ENCODE measurements at places on chromosomes 11 and 22.
A peak's percentile ranks its signal among the peaks of the same experiment; 100 is the strongest.

GRCh38 chr11:119625206-119625978 lies 103.6 kb downstream of the NECTIN1 start:
- DNase-seq, result no peak

DNA sequence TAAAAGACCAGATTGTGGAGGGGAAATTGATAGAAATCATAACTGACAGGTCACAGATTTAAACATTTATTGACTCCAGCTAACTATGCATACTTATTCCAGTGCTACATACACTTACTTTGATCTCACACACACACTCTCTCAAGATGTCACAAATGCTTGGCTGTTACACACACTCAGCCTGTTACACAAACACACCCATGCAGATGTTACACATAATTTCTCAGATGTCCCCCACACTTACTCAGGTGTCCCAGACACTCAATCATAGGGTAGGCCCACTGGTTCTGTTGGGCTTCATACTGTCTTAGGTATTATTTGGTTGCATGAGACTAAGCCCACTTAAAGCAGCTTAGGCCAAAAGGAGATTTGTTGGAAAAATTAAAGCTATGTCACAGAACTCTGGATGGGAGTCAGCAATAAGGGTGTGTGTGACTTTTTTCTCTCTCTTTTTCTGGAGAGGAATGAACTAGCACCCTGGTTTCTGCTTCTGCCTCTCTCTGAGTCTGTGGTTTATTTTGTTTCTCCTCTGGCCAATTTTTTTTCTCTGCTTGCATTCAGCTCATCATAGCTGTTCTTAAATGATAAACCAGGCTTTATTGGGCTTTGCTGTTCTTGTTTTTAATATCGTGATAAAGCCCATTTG lies 179.4 kb downstream of the INSC start:
- no peak for DNase-seq

GRCh38 chr22:21980547-21980946 lies 2.0 kb downstream of the TOP3B start:
- no peak for DNase-seq

DNA sequence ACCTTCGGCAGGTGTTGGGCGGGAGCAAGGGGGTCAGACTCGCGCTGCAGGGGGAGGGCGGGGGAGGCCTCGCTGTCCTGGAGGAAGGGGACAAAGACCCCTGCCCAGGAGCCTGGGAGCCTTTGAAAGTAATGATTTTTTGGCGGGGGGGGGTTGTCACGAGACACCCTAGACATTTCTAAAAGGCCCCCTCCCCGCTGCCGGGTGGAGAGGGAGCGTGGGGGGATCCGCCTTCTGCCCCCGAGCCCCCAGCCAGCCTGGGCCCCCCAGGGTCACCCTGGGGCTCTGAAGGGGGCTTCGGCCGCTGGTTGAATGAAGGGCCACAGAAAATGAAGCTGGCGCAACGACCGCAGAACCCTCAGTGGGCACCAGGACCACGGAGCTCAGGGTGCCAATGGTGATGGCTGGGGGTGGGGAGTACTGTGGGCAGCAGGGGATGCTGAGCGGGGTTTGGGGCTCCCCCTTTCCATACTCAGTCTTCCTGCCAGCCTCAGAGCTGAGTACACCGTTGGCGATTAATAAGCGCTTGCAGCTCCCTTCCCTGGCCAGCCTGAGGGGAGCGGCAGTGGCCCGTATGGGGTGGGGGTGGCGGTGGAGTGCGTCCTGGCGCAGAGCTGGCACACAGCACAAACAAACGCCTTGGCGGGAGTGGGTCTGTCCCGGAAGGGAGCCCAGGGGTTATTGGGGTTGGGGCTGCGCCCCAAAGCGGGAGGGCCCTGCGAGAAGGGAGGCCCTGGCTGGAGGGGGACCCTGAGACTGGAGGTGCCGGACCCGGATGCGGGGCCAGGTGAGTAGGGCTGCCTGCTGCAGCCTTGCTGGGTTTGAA lies 1.2 kb upstream of the DUSP8 start:
- DNase-seq, result peak; percentile 64

GRCh38 chr11:79344753-79345294 lies 96.0 kb downstream of the TENM4 start:
- no peak for DNase-seq

- DNase-seq, result no peak
Measured at GRCh38 chr11:74579577-74580270, 12.7 kb upstream of the POLD3 start.

- DNase-seq, result no peak
Measured at GRCh38 chr11:65780770-65781151, at the start of gene AP5B1. Gene AP5B1 (minus strand): TSS chr11:65780976. CDS start chr11:65780591, 385 bp downstream.

GRCh38 chr11:122668562-122669090 lies 13.1 kb downstream of the UBASH3B start:
- DNase-seq, result no peak

DNA sequence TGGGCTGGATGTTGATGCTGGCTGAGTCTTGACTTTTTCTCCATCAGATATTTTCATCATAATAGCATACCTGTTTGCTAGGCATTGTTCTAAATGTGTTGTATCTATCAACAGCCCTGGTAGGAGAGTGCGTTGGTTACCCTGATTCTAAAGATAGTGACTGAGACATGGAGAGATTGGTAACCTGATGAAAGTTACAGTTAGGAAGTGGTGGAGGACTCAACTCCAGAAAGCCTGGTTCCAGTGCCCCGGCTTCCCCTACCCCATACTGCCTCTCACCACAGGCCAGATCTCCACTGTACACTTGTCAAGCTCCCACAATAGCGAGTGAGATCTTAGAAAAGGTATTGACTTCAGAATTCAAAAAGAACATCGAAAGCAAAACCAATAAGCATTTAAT lies 22.8 kb upstream of the RELT start:
- DNase-seq, result no peak

GRCh38 chr22:43100225-43100624 lies 10.3 kb upstream of the BIK start:
- no peak for DNase-seq

GRCh38 chr11:130223291-130223971 lies 63.8 kb downstream of the ST14 start:
- DNase-seq, result no peak

- no peak for DNase-seq
Measured at GRCh38 chr22:47116426-47117341, 354.2 kb downstream of the TBC1D22A start.

DNA sequence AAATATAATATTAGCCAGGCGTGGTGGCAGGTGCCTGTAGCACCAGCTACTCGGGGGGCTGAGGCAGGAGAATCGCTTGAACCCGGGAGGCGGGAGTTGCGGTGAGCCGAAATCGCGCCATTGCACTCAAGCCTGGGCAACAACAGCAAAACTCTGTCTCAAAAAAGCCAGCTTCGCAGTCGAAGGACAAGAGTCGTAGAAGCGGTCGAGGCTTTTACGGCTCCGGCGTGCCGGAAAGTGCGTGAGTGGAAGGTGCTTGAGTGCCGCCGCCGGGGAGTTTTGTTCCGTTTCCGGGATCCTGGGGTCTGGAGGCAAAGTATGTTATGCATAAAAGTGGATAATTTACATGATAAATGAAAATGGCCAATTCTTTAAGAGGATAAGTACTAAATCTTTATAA lies 43.6 kb downstream of the SYN3 start:
- DNase-seq, result no peak

- DNase-seq, result peak; percentile 85
Measured at GRCh38 chr11:15074206-15075161, 1.1 kb downstream of the CALCB start.

DNA sequence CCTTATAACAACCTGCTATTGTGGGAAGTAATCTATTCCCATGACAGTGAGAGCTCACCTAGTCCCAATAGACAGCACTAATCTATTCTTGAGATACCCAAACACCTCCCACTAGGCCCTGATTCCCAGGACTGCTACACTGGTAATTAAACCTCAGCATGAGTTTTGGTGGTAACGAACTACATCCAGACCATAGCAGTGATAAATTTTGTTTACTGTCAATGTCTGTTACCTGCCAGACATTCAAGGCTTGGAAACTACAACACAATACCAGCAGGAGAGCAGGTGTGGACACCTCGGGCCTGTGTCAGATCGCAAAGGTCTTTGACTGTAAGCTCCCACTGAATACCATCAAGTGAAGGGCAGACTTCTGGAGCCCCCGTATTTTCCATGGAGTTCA lies 187.1 kb downstream of the ARHGAP42 start:
- no peak for DNase-seq

Measured in left forelimb (tissue), 1 donor.